ENCODE measurements at places on chromosomes 2 and 18.

- no peak for DNase-seq
- H3K27ac ChIP-seq: no peak overlapping the region
- H3K4me3 ChIP-seq: no peak overlapping the region
- H3K27me3 ChIP-seq: no peaks in the 10 kb centered on the region
Measured at GRCh38 chr18:64893349-64893748, 744.5 kb upstream of the LINC00305 start.

DNA sequence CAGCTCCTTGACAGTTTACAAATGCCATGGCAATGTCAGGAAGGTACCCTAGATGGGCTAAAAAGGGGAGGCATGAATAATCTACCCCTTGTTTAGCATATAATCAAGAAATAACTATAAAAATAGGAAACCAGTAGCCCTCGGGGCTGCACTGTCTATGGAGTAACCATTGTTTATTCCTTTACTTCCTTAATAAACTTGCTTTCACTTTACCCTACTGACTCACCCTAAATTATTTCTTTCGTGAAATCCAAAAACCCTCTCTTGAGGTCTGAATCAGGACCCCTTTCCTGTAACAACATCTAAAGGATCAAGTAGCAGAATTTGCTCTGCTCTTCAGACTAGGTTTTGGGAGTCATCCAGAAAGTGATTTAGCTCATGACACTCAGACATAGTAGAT lies 43.7 kb downstream of the CD8B2 start:
- no peak for DNase-seq
- no peak overlapping the region for H3K27ac ChIP-seq
- peaks cover 9% of the 10 kb centered on the region for H3K4me1 ChIP-seq
- H3K36me3 ChIP-seq: no peaks in the 10 kb centered on the region
- H3K27me3 ChIP-seq: peaks cover 2% of the 10 kb centered on the region
- no peak overlapping the region for H3K4me3 ChIP-seq

DNA sequence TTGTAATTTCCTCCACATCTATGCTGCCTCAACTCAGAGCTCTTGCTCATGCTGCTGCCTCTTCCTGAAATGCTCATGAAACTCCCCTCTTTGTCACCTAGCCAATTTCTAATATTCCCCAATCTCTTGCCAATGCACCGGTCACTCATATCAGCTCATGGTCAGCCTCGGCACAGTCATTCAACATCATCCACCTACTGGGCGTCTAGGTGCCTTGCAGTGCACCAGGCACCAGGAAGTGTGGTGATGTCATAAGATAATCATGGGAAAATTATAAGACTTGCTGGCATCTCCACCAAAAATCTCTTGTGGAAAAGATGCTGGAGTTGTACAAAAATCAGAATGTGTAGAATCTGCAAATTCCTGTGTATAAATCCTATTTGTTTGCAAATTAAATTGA lies 52.6 kb upstream of the RAB27B start:
- no peak overlapping the region for H3K4me3 ChIP-seq
- peaks cover 4% of the 10 kb centered on the region for H3K4me1 ChIP-seq
- no peak for DNase-seq
- no peak overlapping the region for H3K27ac ChIP-seq
- H3K27me3 ChIP-seq: no peaks in the 10 kb centered on the region

DNA sequence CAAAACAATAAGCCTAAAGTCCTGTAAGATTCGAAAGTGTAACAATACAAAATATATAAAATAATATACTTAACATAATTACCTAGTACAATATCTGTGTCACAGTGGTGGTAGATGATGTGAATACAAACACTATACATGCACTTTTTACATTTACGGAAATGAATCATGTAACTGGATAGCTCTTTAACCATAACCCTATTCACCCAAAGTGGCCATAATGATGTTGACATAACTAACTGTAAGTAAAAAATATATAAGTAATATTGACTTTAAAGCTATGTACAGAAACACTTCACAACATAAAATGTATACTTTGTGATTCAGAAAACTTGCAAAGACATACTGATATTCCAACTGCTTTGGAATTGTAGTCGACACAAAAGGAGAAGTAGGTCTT lies 616.9 kb upstream of the SLC8A1 start:
- no peak for DNase-seq
- H3K4me3 ChIP-seq: no peak overlapping the region
- no peak overlapping the region for H3K27ac ChIP-seq
- no peaks in the 10 kb centered on the region for H3K36me3 ChIP-seq
- H3K27me3 ChIP-seq: no peaks in the 10 kb centered on the region
- H3K4me1 ChIP-seq: no peaks in the 10 kb centered on the region

DNA sequence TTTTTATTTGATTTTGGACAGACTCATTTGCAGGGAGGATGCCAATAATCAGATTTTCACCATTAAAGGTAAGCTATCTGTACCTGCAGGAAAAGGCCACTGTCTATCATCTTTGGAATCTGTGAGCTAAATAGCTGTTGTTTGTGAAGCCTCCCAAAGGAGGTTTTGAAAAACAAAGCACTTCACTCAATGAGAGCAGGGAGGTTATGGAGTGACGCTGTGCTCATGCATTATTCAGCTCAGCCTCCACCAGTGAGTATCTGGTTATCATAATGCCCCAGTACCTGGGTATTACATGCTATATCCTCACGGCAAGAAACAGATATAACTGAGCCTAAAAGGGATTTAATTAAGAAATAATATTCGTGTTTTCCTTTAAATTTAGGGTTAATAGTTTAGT lies 189.6 kb upstream of the PIK3C3 start:
- no peaks in the 10 kb centered on the region for H3K27me3 ChIP-seq
- no peak overlapping the region for H3K4me3 ChIP-seq
- no peaks in the 10 kb centered on the region for H3K4me1 ChIP-seq
- DNase-seq: no peak
- H3K27ac ChIP-seq: no peak overlapping the region

GRCh38 chr2:30283931-30284565 lies 52.7 kb downstream of the LBH start:
- DNase-seq: no peak
- H3K27ac ChIP-seq: peak overlapping the region; percentile 27
- no peak overlapping the region for H3K4me3 ChIP-seq
- H3K36me3 ChIP-seq: no peaks in the 10 kb centered on the region
- H3K4me1 ChIP-seq: peaks cover 21% of the 10 kb centered on the region

DNA sequence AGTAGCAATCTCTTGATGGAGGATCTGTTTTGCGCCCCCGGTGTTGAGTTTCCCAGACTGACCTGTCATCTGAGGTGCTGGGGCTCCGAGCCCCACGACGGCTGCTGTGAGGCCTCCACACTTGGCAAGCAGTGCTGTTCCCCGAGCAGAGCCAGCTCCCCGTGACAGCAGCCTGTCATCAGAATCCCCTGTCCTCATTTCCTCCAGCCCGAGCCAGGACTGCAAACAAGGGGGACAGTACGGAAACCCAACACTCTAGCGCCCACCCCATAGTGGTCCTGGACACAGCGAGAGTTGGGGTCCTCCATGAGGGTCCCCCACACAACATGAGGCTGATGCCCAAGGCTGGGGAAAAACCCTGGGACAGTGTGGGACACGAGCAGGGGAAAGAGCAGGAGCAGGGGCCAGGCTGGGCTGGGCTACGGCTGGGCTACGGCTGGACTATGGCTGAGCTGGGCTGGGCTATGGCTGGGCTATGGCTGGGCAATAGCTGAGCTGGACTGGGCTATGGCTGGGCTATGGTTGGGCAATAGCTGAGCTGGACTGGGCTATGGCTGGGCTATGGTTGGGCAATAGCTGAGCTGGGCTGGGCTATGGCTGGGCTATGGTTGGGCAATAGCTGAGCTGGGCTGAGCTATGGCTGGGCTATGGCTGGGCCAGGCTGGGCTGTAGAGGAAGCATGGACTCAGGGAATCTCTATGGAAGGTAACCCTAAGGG lies 1.5 kb upstream of the KLHL30 start:
- H3K27ac ChIP-seq: no peak overlapping the region
- no peaks in the 10 kb centered on the region for H3K27me3 ChIP-seq
- no peaks in the 10 kb centered on the region for H3K36me3 ChIP-seq
- no peaks in the 10 kb centered on the region for H3K4me1 ChIP-seq
- H3K4me3 ChIP-seq: no peak overlapping the region
- no peak for DNase-seq

- peaks cover 11% of the 10 kb centered on the region for H3K36me3 ChIP-seq
- no peaks in the 10 kb centered on the region for H3K27me3 ChIP-seq
- H3K4me3 ChIP-seq: no peak overlapping the region
- H3K27ac ChIP-seq: no peak overlapping the region
- DNase-seq: no peak
- no peaks in the 10 kb centered on the region for H3K4me1 ChIP-seq
Measured at GRCh38 chr2:6879011-6879410, 1.4 kb downstream of the RSAD2 start.

DNA sequence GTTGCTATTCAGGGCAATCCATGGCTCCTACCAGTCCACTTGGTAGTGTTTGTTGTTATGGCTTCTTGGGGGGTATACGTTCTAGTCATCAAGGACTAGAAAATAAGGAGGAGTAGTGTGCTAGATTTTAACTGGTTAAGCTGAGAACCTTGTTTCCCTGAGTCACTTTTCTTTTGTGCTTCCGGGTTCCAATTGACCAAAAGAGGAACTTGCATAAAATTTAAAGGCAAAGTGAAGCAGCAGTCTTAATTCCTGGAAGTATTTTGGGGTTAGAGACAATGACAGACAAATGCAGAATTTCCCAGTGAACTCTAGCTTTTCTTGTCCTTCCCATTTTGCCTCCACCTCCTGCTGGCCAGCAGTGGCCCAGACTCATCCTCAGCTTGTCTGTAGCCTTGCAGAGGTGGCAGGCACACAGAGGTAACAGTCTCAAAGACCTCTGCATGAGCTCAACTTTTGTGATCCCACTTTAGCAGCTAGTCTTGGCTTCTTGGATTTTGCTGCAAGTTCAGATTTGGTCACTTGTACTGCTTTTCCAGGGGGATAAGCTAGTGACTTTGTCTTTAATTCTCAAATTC lies 1105.8 kb upstream of the NXPH2 start:
- H3K27ac ChIP-seq: no peak overlapping the region
- H3K36me3 ChIP-seq: no peaks in the 10 kb centered on the region
- no peak overlapping the region for H3K4me3 ChIP-seq
- H3K4me1 ChIP-seq: no peaks in the 10 kb centered on the region
